Upper lobe of left lung (tissue), 6 donors: ENCODE measurements at places on chromosomes 5 and 9. TPM values are rescaled to one million over a fixed set of nuclear protein-coding genes. Genes with fewer than 3 reads are reported as not detected.

Gene IL3
- not detected for total RNA-seq

GRCh38 chr9:9817176-9817575, 795.6 kb downstream of the PTPRD start:
- DNase-seq = no peak

GRCh38 chr9:76401176-76401575, 7.0 kb upstream of the RFK start:
- no peak for DNase-seq

Gene LCN1
- not detected for total RNA-seq

GRCh38 chr5:72337159-72337558, 17.0 kb downstream of the PTCD2 start:
- DNase-seq = no peak

Gene SH3TC2
- under 0.01 TPM for total RNA-seq

GRCh38 chr5:118722122-118723020, 266.0 kb downstream of the DTWD2 start:
- no peak for DNase-seq

Gene ADRB2
- 53.9 TPM for total RNA-seq

DNA sequence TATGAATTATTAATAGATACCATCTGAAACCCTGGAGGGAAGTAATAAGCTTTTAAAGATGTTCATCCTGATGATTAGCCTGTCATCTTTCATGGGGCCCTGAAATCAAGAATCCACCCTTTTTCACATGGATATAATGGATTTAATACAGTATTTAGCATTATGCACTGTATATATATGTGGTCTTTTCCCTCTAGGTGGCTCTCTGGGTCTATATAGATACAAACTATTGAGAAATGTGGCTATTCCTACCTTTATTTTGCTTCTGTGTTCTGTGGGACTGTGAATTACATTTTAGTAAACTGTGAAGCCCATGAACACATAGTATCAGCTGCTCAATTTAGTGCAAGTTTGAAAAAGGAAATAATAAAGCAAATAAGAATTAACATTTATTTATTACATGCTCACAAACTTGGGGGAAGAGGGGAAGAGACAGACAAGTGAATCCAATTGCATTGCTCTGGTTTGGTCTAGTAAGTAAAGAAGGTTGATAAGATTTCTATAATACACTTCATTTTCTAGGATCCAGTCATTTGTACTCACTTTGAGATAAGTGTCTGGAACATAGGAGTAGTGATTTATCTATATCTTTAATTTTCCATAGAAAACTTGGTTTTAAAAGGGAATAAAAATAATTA, 112.2 kb downstream of the SCAMP1 start:
- no peak for DNase-seq

Gene CACFD1
- total RNA-seq = 31.1 TPM

GRCh38 chr5:160657622-160658458, 194.2 kb downstream of the ATP10B start:
- DNase-seq = no peak

Gene CRB2
- not detected for total RNA-seq

DNA sequence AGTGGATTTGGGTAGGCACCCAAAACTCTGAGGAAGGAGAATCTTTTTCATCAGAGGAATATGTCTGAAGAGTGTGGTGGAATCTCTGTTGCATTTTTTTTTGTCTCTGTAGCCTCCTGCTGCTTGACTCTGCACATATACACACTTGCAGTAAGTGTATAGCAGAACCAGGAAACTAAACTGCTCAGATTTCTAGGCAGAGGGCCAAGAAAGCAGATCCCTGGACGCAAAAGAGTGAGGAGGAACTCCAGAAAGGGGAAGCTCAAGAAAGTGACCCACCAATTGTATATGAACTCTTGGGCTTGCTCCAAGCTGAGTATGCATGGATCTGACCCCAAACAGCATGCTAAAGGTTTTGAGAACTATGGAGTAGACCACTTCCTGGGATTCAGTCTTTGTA, 181.8 kb downstream of the GADD45G start:
- no peak for DNase-seq
